G401 (cell line): ENCODE measurements at places on chromosomes 3 and 15. TPM values are rescaled to one million over a fixed set of nuclear protein-coding genes. Genes with fewer than 3 reads are reported as not detected.

Gene PLS1
- 5.2 and 12.1 TPM in 2 replicates for total RNA-seq

Gene TRH
- total RNA-seq, result not detected in 2 replicates

GRCh38 chr15:95458721-95459120 is 871.8 kb upstream of the NR2F2 start:
- DNase-seq, result no peak

Gene SEMA4B
- total RNA-seq, result 7.1 and 25.4 TPM in 2 replicates

DNA sequence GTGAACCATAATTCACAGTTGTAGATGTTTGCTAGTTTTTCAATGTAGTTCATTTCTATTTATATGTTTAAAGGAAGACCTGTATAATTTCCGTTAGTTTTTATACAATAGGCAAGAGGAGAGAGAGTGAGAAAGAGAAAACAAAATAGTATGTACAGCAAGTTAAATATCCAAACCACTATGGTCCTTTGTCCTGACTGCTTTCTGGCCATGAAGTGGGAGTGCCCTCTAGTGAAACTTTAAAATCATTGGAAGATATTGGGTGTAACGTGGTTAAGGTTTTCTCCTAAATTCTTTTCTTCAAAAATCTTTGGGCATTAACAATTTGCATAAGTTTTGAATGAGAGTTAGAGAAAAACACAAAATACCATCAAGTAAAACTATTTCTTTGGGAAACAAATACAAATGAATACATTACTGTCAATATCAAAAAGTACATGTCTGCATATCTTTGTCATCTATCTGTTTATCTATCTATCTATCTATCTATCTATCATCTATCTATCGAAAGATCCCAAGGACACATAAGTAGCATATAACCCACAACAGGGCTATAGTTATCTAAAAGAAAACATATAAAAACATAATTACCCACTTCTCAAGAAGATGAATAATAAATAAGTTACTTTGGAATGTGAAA is 534.6 kb upstream of the ATP11B start:
- peak; percentile 32 for DNase-seq

Gene PCSK6
- 0.06 and 0.37 TPM in 2 replicates for total RNA-seq

DNA sequence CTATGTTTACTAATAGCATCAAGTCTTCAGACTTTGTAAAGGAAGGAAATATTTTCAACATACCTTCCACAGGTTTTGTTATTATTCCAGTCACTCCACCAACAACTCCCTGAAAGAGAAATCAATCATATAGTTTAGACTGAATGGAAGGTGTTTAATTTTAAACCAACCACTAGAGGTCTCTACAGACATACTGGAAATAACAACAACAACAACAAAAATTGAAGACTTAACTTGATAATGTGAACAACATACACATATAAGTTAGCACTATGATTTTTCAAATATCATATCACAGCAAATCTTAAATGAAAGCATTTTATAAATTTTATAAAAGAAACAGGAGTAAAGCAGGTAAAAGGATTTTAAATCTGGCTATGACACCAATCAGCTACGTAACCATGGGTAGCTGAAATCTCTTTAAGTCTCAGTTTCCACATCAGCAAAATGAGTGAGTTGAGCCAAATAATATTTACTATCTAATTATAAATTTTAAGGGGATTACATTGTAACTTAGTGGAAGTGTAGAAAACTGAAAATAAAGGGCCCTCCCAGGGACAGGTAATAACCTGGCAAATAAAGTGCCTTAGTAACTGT is 188.2 kb downstream of the VPS13C start:
- DNase-seq, result peak; percentile 25
